ENCODE measurements at places on chromosomes 5 and 9.
A peak's percentile ranks its signal among the peaks of the same experiment; 100 is the strongest.

DNA sequence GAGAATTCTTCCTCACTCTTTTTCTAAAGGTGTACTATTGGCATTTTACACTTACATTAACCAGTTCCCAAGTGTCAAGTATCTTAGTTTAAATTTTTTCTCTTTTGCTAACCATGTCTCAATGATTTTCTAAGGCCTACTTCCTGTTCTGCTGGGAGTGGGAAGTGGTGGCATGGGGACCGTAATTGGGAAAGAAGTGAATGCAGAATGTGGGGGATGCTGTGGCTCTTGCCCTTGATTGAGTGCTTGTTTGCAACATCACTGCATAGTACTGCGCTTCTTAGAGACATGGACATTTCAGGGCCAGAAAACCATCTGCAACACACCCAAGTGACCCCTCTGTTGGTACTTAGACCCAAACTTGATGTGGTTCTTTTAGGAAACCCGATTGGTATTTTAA lies 32.8 kb downstream of the MRRF start:
- DNase-seq = no peak

GRCh38 chr5:143033535-143034250 lies 263.5 kb downstream of the ARHGAP26 start:
- DNase-seq = peak; percentile 67

DNA sequence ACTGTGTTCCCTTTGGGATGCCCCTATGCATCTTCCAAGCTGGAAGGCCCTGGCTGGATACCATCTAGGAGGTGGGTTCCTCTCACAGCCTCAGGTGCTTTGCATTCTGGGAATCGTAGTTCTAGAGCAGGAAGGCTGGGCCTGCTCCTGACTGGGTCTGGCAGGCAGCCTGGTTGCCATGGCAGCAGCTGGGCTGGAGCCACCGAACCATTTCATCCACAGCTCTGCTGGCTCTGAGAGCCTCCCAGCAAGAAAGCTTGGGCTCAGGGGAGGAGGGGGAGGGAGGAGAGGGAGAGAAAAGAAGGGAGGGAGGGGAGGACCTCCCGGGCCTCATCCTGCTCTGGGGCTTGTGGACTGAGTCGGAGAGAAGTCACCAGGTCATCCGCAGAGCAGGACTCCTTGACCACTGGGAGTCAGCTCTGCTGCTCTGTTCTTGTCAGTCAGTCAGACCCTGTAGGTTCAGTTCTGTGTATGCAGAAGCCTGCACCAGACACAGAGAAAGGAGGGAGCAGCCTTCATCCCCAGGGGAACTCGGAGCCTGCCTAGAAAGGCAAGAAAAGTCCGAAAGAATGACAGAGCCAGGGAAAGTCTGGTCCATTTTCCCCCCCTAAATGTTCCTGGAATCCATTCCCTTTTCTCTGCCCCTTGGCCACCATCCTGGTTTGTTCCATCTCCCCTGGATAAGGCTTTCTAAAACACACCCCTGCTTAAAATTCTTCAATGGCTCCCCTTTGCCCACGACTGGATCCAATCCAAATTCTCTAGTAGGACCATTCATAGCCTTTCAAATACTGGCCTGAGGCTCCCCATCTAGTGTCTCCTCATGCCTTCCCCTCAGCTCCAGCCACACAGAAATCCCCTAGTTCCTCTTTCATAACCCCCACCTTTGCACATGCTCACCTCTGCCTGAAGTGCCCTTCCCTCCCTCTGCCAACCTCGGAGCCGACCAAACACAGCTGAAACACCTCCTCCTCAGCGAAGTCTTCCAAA lies 65.4 kb upstream of the ARAP3 start:
- DNase-seq = no peak

- DNase-seq = peak; percentile 58
Observed at GRCh38 chr9:123438321-123438720, 82.3 kb downstream of the CRB2 start.

DNA sequence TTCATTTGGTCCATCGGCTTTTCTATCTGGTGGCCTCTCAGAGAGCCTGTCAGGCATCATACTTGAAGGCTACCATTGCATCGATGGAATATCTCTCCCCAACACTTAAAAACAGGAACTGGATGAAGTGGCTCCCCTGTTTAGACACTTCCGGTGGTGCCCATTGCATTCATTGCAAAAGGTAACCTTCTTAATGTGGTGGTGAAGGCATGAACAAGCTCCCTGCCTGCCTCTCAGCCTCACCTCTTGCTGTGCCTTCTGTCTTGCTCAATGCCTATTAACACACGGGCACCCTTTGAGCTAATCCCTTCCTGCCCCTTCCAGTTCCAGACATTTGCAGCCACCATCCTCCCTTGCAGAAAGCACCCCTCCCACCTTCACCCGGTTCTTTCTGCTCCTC lies 233.1 kb upstream of the MSX2 start:
- DNase-seq = no peak

- DNase-seq = no peak
Observed at GRCh38 chr9:116998305-116998704, 311.2 kb downstream of the TRIM32 start.

DNA sequence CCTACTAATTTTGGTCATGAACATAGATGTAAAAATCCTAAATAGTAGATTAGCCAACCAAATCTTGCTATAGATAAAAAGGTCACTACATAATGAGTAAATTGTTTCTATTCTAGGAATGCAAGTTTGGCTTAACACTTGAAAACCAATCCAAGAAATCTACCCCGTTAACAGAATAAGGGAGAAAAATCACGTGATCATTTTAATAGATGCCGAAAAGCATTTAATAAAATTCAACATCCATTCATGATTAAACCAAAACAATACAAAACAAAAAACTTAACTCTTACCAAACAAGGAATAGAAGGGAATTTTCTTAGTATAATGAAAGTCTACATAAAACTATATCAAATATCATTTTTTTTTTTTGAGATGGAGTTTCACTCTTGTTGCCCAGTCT lies 20.7 kb upstream of the SMU1 start:
- DNase-seq = no peak

DNA sequence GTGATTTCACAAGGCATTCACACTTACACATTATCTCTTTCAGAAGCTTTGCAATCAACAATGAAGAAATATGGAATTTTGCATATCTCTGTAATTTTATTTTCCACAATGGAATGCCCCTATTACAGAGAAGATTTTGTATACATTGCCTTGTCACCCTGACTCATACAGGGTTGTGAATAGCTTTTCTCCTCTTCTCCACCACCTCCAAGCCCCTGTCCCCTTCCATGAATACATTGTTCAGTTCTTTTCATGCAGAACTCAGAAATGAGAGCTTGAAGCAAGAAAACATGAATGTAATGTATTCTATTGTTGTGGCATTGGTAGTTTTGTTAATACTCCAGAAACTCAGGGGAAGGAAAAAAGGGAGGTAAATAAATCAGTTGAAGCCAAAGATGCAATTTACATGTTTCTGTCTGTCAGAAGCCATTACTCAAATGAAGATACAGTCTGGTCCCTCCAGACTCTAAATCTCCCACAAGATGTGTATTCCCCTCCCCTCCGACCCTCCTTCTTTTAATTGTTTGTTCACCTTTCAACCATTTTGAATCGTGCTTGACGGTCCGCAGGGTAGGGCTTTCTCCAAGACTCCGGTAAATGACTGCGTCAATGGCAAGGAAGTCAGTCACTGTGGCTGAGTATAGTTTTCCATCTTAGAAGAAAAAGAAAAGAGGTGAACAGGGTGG lies 86.1 kb downstream of the SEMA6A start:
- DNase-seq = no peak

DNA sequence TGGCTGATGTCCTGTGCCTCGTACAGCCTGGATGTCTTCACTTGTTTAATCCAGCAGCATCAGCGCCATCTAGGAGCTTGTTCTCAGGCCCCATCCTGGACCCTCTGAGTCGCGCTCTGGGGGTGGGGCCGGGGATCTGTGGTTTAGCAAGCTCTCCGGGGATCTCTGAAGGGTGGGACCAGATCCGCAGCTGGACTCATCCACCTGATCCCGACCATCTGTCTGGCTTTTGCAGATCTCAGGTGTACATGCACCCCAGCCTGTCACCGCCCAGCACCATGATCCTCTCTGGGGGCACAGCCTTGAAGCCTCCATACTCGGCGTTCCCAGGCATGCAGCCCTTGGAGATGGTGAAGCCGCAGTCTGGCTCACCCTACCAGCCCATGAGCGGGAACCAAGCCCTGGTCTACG lies 15.1 kb upstream of the POMT1 start:
- no peak for DNase-seq

- DNase-seq = no peak
Observed at GRCh38 chr5:11429254-11429653, 475.0 kb downstream of the CTNND2 start.

- DNase-seq = no peak
Observed at GRCh38 chr5:134383980-134384697, 12.8 kb downstream of the UBE2B start.

- no peak for DNase-seq
Observed at GRCh38 chr9:3012245-3012644, 168.3 kb upstream of the PUM3 start.

- no peak for DNase-seq
Observed at GRCh38 chr5:147437161-147437596, 72.7 kb downstream of the DPYSL3 start.

- DNase-seq = no peak
Observed at GRCh38 chr5:65103756-65104440, 335.2 kb downstream of the CWC27 start.

DNA sequence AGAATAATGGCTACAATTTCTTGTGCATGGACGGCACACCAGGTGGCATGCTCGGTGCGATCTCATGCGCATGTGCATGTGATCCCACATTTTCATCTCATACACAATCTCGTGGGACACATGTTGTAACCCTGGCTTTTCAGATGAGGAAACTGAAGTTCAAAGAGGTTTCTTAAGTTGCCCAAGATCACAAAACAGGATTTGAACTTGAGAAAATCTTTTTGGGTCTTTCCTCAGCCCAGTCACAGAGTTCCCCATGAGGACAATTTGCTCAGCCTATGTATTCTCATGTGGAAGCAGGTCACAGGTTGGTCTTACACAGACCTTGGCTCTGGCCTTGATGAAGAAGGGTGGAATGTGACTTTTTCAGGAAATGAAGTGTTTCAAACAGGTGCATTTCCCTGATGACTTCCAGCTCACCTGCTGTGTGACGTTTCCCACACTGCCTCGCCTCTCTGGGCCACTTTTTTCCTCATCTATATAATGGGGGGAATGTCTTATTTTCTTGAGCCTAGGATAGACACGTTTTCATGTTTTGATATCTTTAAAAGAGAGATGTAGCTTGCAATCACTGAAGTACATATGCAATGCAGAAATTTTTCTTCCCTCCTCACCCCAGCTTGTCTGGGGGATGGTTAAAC lies 7.1 kb upstream of the ORM1 start:
- no peak for DNase-seq

- no peak for DNase-seq
Observed at GRCh38 chr9:111258209-111258874, 71.7 kb downstream of the OR2K2 start.

- no peak for DNase-seq
Observed at GRCh38 chr9:119956111-119956510, 586.9 kb upstream of the BRINP1 start.

DNA sequence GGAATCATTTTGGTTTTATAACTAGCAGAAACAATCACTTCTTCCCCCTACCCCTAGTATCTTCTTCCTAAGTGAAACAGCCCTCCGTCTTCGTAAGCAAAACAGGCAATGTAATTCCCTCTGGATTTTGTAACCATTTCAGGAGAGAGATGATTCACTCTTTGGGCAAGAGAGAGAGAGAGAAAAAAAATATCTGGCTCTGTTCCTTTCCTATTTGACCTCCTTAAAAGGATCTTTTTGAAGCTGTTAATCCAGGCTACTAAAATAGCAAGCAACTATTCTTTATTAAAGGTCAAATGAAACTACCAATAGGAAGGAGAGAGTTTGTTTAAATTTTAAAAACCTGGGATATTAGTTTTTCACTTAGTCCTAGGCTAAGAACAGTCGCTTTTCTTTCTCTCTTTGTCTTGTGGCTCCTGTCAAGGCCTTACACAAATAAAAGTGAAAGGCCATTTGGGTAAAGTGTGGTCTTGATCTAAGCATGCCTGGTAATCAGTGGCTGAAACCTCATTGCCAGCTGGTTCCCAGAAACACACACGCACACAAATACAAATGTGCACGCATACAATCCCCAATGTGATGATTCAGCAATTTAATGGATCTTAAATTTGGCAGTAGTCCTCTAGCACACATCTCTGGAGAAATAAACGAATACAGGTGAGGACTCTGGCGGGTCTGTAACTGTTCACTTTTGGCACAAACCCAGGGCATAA lies 70.2 kb downstream of the PRUNE2 start:
- no peak for DNase-seq

DNA sequence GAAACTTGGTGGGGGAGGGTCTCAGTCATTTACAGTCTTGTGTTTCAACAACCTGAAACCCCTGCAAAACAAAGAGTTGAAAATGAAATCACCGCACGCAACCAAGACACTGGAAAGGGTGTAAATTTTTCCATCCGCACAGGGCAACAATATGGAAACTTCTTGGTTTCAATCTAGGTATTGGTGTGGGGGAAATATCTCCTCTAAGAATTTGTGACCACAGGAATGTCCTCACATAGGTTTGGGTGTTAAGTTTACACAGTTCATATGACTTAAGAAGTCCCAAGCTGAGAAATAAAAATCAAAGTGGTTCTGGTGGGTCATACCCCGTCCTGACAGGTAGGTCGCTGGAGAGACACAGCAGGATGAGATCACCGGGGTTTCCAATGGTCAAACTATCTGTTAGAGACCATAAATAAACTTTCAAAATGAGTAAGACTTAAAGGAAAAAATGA lies 51.9 kb upstream of the PIP5K1B start:
- DNase-seq = no peak

DNA sequence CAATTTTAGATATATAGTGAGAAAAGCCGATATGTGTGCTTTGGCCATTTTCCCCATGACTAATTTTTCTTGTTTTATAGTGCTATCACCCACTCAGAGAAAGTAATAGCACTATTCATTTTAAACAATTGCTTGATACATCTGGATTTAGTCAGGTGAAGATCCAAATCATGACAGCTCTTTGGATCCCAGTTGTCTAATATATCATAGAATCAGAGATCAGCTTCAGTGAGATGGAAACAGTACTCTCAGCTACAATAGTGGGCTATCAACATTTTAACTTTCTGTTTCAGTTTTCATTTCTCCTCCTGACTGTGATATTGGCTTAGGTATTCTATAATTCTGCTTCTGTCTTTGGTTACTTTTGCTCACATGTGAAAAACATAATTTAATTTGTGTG lies 38.7 kb downstream of the VCAN start:
- DNase-seq = no peak

GRCh38 chr5:144131261-144131660 lies 39.2 kb downstream of the YIPF5 start:
- no peak for DNase-seq

GRCh38 chr9:74573640-74574191 lies 76.6 kb downstream of the RORB start:
- no peak for DNase-seq

DNA sequence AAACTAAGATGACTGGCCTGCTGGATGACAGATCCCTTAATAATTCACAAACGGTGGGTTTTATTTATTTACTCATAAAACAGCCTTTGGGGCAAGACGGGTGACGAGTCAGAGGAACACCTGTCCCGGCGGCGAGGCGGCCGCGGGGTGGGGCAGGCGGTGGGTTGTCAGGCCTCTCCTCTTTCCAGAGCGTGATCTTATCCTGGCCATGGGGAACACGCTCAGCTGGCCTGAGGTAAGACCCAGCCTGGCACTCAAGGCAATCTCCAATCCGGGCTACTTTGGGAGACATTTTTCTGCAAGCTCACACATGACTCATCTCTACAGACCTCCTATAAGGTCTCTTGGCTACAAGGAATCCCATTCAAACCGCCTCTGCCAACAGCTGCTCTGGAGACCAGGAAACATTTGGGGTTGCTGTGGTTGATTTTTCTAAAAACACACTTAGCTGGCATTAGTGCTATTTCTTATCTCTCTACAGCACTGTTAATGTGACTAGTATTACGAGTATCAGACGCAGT lies 6.3 kb downstream of the RAPGEF1 start:
- no peak for DNase-seq

GRCh38 chr9:93098236-93098946 lies 2.4 kb downstream of the CARD19 start:
- DNase-seq = no peak
